ENCODE measurements at places on chromosomes 6 and 20. TPM values are rescaled to one million over a fixed set of nuclear protein-coding genes. Genes with fewer than 3 reads are reported as not detected.

NR2E1 gene
- not detected for polyA plus RNA-seq

SENP6 gene
- 24.5 TPM for polyA plus RNA-seq

COL11A2 gene
- polyA plus RNA-seq: not detected

CCN6 gene
- polyA plus RNA-seq: not detected

DNA sequence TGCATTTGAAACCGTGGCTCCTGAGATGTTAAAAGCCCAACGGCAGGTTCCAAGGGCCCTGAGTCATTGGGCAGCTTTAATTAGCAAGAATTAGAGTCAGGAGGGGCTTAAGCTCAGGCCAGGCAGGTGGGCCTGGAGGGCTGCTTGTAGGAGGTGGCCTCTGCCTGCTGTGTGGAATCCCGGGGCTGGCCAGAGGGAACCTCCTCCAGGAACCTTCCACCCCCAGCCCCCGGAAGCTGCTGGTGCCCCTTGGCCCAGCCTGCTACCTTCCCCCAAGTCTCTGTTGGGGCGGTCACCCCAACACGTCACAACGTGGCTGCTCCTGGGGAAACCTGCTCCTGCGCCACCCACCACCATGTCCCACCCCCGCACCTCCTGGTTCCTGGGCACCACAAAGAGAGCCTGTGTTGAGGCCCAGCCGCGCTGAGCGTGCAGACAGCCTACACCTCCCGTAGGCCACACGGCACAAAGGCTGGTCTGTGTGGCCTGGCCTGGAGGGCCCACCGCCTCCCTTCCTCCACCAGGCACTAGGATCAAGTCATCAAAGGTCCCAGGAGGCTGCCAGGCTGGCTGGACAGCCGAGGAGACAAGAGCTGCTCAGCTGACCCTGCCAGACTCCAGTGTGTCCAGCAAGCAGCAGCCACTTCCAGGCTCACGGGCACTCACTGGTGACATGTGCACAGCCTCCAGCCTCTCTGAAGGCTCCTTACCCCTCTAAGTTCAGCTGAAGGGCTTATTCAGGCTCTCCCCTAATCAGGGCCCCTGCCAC, 86.3 kb downstream of the SNX5 start:
- peak; percentile 53 for DNase-seq
- H3K27me3 ChIP-seq: no peaks in the 10 kb centered on the region
- H3K4me3 ChIP-seq: no peak overlapping the region
- H3K36me3 ChIP-seq: no peaks in the 10 kb centered on the region

DNA sequence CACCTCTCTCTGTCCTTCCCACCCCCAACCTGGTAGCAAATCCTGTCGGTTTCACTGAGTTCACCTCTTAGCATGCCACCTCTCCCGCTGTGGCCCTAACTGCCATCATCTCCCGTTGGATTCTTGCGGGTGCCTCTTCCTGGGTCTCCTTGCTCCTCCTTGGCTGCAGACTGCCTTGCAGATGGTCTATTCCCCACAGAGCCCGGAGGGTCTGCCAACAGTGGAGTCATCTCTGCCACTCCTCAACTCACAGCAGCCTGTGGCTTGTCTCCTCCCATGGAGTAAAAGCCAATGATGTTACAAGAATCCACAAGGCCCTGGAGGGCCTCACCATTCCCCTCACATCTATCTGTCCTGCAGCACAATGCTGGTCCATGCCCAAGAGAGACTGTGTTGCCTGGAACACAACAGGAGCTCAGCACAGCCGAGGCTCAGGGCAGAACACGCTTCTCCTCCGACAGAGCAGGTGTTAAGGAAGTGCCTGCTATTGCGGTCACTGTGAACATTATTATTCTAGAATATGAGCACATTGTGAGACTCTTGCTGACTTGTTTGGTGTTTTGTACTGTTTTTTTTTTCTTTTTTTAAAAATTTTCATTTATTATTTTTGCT, 241.8 kb upstream of the SULF2 start:
- H3K27me3 ChIP-seq: no peaks in the 10 kb centered on the region
- no peak for DNase-seq
- H3K4me1 ChIP-seq: peaks cover 10% of the 10 kb centered on the region
- no peaks in the 10 kb centered on the region for H3K36me3 ChIP-seq
- no peak overlapping the region for H3K4me3 ChIP-seq

DNA sequence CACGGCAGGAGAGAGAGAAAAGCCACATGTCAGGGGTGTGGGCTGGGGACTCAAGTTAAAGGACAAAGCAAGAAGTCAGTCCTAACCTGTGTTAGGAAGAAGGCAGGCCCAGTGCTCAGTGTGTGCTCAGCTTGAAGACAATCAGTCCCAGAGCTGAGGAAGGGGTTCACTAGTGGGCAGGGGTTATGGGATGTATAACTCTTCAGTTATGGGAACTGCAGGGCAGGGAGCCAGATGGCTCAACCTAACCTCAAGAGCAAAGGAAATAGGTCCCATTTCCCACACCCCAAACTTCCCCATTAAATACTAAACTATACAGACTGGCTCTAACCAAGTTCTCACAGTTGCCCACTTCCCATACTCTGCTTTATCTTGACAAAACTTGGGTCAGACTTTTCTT, 7.4 kb upstream of the SSTR4 start:
- H3K27ac ChIP-seq: no peak overlapping the region
- no peaks in the 10 kb centered on the region for H3K4me1 ChIP-seq
- H3K27me3 ChIP-seq: peaks cover 3% of the 10 kb centered on the region
- DNase-seq: no peak

GRCh38 chr6:163862701-163863100, 448.2 kb downstream of the QKI start:
- no peaks in the 10 kb centered on the region for H3K4me1 ChIP-seq
- no peak overlapping the region for H3K4me3 ChIP-seq
- H3K27ac ChIP-seq: no peak overlapping the region

- H3K4me1 ChIP-seq: no peaks in the 10 kb centered on the region
- no peak for DNase-seq
- peaks cover 14% of the 10 kb centered on the region for H3K27me3 ChIP-seq
These were observed 91.7 kb downstream of the SLC2A10 start for GRCh38 chr20:46801003-46801702.

DNA sequence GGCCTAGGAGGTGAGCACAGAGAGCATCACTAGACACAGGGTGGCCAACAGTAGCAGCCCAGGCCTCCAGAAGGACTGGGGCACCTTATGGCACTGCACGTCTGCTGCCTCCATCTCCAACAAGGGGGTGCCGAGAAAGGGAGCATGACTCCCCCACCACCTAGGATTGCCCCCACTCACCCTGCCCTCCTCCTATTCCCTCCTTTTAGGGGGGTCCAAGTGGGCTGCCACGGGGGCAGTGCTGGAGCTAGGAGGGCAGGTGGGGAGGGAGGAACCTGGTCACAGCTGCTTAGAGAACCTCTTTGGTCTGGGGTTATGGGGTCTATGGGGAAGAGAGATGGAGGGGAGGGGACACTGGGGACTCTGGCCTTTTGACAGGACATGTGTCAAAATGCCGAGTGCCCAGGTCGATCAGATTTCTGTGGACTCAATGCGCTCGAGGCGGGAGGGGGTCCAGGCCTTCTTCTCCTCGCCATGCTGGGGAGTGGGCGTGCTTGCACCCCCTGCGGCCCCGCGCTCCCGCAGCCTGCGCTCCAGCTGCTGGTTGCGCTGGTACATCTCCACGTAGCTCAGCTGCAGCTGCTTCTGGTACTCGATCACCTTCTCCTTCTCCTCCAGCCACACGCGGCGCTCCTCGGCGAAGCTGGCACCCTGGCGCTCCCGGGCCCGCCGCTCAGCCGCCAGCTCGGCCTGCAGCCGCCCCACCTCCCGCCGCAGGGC, 4.5 kb upstream of the FASTKD5 start:
- no peaks in the 10 kb centered on the region for H3K27me3 ChIP-seq
- no peaks in the 10 kb centered on the region for H3K4me1 ChIP-seq
- DNase-seq: no peak
- H3K27ac ChIP-seq: no peak overlapping the region
- no peak overlapping the region for H3K4me3 ChIP-seq
- H3K36me3 ChIP-seq: no peaks in the 10 kb centered on the region

DNA sequence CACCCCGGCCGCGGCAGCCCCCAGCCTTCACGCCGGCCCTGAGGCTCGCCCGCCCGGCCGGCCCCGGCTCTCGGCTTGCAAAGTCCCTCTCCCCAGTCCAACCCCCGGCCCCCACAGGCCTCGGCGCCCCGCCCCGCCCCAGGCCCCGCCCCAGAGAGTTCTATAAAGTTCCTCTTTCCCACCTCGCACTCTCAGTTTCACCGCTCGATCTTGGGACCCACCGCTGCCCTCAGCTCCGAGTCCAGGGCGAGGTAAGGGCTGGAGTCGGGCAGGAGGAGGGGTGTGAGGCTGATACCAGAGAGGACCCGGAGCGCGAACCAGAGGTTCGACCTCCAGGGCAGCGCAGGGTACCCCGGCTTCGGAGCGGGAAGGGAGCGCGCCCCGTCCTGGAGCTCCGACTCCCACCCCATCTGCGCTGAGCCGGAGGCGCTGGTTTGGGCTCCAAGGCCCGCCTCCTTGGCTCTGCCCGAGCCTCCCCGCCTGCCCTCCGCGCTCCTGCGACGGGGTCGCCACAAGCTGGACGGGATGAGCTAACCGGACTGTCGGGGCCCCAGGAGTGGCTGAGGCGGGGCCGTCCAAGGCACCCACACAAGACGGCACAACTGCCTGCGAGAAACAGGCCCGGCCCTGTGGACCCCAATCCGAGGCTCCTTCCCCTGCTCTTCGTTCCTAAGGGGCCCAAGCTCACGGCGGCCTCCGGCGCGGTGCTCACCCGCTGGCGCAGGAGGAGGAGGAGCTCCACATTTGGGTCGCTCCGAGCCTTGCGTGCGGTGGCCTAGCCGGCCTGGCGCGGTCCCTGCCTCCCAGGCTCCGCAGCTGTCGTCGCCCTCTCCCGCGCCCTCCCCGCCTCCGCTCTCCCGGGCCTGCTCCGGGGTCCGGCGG, at the start of gene IRF4:
TSS of gene IRF4 (plus strand) at position 194 of the 882 bp plus-strand sequence. CDS start 1,401 bp downstream, outside the sequence.
- H3K4me1 ChIP-seq: peaks cover 33% of the 10 kb centered on the region
- peaks cover 89% of the 10 kb centered on the region for H3K27me3 ChIP-seq
- no peak for DNase-seq
- H3K36me3 ChIP-seq: no peaks in the 10 kb centered on the region
- H3K4me3 ChIP-seq: no peak within 1 kb of the TSS
- no peak within 1 kb of the TSS for H3K27ac ChIP-seq

DNA sequence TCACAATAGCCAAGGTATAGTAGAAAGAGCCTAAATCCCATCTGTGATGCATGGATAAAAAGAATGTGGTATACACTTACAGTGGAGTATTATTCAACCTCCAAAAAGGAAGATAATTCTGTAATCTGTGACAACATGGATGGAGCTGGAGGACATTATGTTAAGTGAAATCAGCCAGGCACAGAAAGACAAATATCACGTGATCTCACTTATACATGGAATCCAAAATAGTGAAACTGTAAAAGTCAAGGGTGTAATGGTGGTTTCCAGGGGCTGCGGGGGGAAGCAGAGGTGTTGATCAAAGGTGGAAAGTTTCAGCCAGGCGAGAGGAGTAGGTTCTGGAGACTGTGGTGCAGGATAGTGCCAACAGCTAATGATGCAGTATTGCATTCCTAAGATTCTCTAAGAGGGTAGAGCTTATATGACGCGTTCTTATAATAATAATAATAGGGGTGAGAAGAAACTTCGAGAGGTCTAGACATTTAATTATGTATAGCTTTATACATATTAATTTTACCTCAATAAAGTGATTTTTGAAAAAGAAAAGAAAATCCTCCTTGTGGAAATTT, 246.1 kb downstream of the FOXA2 start:
- H3K4me3 ChIP-seq: no peak overlapping the region
- H3K27me3 ChIP-seq: no peaks in the 10 kb centered on the region
- H3K27ac ChIP-seq: no peak overlapping the region
- H3K36me3 ChIP-seq: no peaks in the 10 kb centered on the region
- no peaks in the 10 kb centered on the region for H3K4me1 ChIP-seq

DNA sequence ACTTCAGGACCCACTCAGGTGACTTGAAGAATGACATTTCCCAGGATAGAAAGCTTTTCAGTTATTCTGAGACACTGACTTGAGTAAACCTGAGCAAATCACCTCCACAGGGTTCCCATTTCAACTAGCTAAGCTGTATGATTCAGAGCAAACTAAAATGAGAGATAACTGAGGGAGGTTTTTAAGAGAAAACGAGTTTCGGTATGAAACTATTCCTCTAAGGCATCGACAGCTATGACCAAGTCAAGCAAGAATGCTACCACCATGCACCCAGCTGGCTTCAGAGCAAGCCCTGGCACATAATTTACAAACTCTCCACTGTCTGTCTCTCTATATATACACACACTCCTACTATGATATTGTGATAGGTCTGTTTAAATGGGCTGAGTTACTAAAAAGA, 75.4 kb downstream of the PERP start:
- H3K4me3 ChIP-seq: no peak overlapping the region
- no peak for DNase-seq
- no peaks in the 10 kb centered on the region for H3K36me3 ChIP-seq

GRCh38 chr6:48567016-48567415, 456.0 kb upstream of the PTCHD4 start:
- no peak overlapping the region for H3K4me3 ChIP-seq
- no peaks in the 10 kb centered on the region for H3K27me3 ChIP-seq
- no peak overlapping the region for H3K27ac ChIP-seq
- no peak for DNase-seq
- no peaks in the 10 kb centered on the region for H3K36me3 ChIP-seq

GRCh38 chr6:129276986-129277385, 394.0 kb downstream of the LAMA2 start:
- no peak overlapping the region for H3K27ac ChIP-seq
- H3K36me3 ChIP-seq: no peaks in the 10 kb centered on the region
- DNase-seq: no peak
- H3K27me3 ChIP-seq: no peaks in the 10 kb centered on the region
- no peak overlapping the region for H3K4me3 ChIP-seq

DNA sequence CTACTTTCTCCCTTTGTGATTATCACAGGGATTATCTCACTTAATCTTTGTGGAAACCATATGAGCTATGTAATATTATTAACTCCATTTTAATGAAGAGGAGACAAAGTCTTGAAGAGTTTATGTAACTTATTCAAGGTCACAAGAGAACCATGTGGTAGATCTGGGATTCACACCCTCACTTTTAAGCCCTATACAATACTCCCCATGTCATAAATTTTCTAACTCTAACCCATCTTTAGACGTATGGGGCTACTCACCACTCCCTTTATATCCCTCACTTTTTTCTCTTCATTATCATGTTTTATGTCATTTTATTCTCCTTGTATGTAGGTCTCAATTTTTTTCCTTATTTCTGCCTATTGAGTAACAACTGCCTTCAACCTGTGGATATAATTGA, 126.4 kb upstream of the AHI1 start:
- no peak for DNase-seq
- no peaks in the 10 kb centered on the region for H3K27me3 ChIP-seq
- H3K27ac ChIP-seq: no peak overlapping the region

DNA sequence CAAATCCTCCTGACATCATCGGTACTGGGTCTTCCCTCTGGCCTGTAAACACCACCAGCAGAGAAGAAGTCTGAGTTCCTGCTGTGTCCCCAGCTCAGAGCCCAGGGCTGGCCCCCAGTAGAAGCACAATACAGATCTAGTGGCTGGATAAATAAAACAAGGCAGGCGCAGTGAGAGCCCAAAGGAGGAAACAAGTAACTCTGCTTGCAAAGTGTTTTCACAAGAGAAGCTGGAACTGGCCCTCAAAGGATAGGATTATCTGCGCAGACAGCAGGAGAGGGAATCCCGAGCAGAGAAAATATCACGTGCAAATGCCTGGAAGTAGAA, 205.1 kb downstream of the ZDHHC14 start:
- no peak overlapping the region for H3K27ac ChIP-seq
- no peaks in the 10 kb centered on the region for H3K27me3 ChIP-seq
- H3K4me3 ChIP-seq: no peak overlapping the region
- H3K4me1 ChIP-seq: no peaks in the 10 kb centered on the region
- DNase-seq: no peak
